ENCODE measurements at places on chromosomes 2 and 18.

DNA sequence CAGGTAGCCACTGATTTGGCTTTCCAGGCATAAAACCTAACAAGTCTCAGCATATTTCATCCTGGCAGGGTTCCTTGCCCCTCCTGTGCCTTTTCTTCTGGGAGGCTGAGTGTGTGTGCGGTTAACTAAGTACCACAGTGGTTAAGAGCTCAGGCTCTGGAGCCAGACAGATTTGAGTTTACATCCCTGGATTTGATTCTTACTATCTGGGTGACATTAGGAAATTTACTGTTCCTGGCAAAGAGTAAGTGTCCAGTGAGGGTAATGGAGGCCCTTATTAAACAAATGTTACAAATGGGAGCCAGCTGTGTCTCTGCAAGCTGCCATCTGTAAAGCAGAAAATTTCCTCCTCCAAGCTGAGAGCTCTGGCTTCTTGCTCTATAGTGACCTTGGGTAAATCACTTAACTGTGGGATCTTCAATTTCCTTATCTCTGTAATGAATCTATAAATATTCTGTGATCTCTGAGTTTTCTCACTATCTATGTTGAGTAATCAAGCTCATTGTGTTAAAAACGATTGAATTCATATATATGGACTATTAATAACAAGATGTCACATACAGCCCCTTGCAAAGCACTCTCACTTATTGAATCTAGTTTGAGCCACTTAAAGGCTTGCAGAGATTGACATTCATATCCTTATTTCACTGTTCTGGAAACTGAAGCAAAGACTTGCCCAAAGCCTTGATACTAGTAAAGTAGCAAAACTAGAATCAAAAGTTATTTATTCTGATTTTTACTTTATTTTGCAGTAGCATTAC lies 6.5 kb upstream of the COBLL1 start:
- DNase-seq, result no peak

DNA sequence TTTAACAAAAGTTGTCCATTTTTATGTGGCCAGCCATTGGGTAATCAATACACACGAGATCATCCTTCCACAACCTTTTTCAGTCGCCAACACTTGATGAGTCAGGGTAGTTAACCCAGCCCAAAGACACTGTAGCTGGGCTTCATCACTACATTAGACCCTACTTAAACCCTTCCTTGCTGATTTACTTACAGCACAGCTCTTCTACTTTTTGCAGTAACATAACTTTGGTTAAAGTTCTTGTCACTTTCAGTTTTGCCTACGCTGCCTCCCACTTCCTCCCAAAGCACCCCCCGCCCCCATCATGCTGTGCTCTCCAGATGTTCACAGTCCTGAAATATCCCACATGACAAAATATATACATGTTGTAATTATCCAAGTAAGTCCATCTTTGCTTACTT lies 103.6 kb downstream of the CDK15 start:
- DNase-seq, result peak; percentile 62

GRCh38 chr2:138455691-138456090 lies 45.9 kb upstream of the SPOPL start:
- peak; percentile 75 for DNase-seq

DNA sequence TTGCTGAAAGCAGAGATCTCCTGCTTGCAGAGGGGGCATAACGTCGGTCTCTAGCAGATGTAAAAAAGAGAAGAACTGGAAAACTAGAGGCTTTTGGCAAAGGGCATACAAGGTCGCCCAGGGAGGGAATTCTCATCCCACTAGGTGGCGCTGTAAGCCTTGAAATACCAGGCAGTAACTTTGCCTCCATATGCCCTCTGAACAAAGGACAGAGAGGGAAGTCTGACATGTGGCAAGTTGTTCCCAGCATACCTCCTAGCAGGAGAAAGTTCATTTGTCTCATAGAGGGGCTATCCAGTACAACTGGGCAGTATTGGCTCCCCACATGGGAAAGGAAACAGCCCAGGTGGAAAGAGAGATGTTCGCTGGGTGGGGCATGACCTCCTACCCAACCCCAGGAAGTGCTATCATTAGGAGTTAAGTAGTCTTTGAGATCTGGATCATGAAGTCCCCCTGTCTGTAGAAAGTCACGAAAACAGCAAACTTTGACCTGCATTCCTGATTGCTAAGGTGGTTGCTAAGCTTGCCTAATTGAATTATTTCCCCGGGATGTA lies 39.9 kb downstream of the STK17B start:
- peak; percentile 72 for DNase-seq

DNA sequence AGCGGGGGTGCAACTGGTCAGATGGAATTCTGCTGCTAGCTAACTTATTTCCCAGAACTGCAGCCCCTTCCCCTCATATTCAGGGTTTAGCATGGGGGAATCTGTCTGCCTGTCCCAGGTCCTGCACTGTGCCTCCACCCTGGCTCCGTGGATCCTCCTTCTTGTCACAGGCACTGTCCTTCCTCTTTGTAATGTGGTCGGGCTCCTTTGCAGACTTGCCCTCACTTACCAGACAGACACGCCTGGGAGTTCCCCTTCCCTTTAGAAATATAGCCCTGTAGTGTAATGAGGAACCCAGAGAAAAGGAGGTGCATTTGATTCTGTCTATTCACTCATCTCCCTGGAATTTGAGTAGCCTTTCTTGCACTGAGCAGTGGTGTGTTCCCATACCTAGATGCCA lies 108.7 kb downstream of the TRIM43 start:
- no peak for DNase-seq

DNA sequence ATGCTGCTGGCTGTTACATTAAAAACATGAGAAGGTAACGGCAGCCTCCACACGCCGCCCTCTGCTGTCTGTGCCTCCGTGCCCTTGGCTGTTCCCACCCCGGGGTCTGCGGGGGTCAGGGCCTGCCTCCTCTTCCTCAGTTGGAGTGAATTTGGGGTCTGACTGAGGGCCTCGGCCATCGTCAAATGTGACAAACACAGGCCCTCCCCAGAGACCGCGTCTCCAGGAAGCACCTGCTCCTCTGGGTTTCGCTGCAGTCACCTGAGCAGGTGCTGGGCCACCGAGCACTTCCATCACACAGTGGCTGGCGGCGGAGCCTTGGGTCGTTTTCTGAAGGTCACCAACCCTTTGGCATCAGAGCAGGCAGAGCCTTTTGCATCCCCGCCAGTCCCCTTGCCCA lies 70.9 kb downstream of the NFATC1 start:
- DNase-seq, result no peak

Measured in islet precursor cell (in vitro differentiated cells).